AG09309 (cell line): ENCODE measurements at places on chromosomes 2 and 18.

- no peak for DNase-seq
Measured at GRCh38 chr18:74905247-74905646, 303.7 kb downstream of the PTGR3 start.

GRCh38 chr2:201172279-201172678, 10.7 kb upstream of the CASP10 start:
- DNase-seq = no peak

GRCh38 chr2:46460241-46460921, 19.0 kb upstream of the TMEM247 start:
- no peak for DNase-seq

DNA sequence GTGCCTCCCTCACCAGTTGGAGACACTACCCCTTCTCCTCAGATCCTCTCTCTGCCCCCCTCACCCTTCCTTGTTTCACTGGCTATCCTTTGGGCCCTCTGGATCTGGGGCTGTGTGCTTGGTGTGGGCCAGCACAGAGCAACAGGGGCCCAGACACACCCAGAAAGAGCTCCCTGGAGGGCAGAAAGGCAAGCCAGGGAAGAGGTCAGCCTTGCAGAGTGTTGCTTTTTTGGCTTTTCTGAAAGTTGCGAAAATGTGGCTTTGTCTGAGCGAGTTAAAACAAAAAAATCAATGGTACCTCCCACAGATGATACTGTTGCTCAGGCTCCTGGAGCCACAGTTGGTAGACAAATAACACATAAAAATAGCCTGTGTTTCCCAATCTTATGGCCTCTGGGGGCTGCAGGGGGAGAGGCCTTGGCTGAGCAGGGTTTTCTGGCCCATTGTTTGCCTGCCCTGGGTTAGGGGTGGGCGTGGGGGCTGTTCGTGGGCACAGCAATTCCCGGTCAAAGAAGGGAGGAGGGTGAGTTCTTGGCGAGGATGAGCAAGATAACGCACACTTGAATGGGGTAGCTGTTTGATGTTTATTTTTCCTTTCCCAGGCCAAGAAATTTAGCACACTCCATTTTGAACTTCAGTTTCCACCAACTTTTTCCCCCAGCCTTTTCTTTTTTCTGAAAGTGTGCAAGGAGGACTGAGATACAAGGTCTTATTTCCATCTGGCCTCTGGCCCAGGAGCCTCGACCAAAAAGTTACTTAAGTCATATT, 167.0 kb upstream of the HAAO start:
- peak; percentile 46 for DNase-seq

DNA sequence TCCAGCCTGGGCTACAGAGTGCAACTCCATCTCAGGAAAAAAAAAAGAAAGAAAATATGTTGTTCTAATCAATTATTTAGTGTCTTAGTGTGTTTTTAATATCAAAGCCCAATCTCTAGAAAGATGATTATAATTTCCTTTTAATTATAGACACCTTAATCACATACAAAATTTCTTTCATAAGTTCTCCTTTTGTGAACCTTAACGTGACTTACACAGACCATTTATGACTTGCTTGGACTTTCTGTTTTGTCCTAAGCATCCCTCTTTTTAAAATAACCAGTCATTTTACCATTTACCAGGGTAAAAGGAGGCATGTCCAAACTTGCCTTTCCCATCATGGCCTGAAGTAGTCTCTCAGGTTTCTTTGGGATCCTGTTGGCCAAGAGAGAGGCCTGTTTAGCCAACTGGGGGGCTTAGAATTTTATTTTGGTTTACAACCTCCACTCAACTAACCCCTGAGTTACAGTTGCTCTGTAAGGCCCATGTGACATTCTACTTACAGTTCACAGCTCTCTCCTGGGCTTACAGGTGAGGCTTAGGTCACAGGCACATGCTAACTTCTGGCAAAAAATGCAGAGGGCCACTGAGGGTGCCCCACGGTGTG, 23.9 kb upstream of the GPR155 start:
- DNase-seq = no peak

GRCh38 chr18:7414459-7414858, 152.7 kb upstream of the PTPRM start:
- no peak for DNase-seq

GRCh38 chr2:241770185-241770935, 6.3 kb upstream of the GAL3ST2 start:
- DNase-seq = no peak

- no peak for DNase-seq
Measured at GRCh38 chr2:175999283-175999819, 2.7 kb downstream of the LNPK start.

- DNase-seq = no peak
Measured at GRCh38 chr2:8465560-8465959, 216.3 kb upstream of the ID2 start.

DNA sequence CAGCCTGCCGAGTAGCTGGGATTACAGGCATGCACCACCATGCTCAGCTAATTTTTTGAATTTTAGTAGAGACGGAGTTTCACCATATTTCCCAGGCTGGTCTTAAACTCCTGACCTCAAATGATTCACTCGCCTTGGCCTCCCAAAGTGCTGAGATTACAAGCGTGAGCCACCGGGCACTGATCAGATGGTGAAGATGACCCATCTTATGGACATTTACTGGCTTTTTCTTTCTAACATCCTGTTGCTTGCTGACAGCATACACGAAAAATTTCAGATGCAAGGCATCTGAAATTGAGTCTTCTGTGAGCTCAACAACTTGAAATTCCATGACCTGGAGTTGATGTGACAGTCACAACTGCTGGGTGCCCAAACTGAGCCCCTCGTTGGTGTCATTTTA, 859.5 kb upstream of the CNTNAP5 start:
- no peak for DNase-seq

DNA sequence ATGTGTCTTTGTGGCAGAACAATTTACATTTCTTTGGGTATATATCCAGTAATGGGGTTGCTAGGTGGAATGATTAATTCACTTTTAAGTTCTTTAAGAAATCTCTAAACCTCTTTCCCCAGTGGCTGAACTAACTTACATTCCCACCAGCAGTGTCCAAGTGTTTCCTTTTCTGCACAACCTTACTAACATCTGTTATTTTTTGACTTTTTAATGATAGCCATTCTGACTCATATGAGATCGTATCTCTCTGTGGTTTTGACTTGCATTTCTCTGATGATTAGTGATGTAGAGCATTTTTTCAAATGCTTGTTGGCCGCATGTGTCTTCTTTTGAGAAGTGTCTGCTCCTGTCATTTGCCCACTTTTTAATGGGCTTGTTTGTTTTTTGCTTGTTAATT, 43.1 kb upstream of the PTH2R start:
- peak; percentile 47 for DNase-seq

DNA sequence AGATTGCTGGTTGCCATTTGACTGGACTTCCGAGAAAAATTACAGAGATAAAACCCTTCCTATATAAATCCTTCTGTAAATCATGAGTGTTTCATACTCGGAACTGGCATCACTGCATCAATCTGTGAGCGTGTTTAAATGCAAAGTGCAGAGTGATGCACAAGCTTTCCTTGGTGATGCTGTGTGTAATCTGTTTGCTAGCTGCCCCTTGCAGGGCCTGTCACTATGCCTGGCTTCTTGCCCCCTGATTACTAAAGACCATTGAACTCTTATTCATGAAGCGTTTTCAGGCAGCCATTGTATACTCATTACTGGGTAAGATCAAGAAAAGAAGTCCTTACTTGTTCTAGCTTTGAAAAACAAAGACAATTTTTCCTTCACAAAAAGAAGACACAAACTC, 266.9 kb upstream of the FANCL start:
- no peak for DNase-seq

DNA sequence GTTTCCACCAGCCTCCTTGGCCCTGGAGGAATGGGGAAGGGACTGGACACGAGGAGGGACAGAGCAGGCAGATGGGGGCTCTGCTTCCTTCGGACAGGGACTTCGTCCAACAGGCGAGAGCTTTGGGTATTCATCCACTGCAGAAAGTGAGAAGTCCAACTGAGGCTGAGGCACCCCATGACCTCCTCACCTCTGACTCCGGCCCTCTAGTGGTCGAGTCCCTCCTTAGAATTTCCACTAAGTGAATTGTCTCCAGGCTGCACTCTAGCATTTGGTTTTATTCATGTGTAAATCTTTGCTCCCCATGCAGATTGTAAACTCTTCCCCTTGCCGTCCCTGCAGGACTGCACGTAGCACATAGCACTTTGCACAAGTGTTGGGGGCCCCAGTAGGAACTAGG, 75.6 kb downstream of the TMEM247 start:
- no peak for DNase-seq

GRCh38 chr2:30992781-30993180, 145.5 kb downstream of the GALNT14 start:
- no peak for DNase-seq

GRCh38 chr2:159065313-159065712, 96.9 kb downstream of the TANC1 start:
- DNase-seq = peak; percentile 42

DNA sequence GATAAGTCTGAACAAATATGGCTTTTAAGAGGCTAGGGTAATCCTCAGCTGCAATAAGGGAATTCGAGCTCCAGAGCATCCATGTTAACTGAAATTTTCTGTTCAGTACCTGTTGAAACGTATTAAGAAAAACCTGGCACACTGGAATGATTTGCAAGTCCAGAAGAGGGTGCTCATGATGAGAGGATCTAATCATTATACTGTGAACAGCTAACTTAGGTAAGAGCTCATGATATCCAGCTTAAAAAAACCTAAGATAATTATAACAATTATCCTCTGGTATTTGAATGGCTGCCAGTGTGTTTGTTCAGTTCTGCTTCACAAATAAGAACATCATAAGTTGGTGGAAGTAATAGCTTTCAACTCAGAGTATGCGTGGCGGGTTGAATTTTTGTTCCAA, 1118.3 kb upstream of the DDX18 start:
- no peak for DNase-seq

GRCh38 chr2:188410504-188411235, 119.0 kb downstream of the GULP1 start:
- no peak for DNase-seq

DNA sequence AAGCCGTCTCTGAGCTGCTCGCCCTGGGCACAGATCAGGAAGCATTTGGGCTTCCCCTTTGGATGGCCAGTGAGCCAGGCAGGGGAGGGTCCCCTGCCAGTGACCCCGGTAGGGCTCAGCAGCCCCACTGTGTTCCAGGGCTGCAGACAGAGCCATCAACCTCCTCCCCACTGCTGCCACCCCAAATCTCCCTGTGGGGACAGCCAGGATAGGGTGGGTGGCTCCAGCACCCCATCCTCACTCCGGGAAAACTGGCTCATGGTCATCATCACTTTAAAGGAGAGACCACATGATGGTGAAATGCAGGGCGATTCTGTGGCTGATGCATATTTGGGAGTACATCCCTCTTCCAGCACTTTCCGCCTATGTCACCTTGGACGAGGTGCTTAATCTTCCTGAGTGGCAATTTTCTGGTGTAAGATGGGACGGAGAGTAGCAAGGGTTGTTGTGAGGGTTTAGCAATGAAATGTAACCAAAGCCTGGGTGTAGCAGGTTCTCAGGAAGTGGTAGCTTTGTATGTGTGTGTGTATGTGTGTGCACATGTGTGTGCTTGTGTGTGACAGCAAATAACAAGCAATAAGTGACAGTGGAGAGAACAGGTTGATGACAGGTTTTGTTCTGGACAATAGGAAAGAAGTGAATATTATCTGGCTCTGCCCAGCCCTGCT, 61.8 kb downstream of the ACAA2 start:
- DNase-seq = no peak

GRCh38 chr2:230668184-230668938, 44.3 kb upstream of the CAB39 start:
- no peak for DNase-seq

- DNase-seq = no peak
Measured at GRCh38 chr2:232491139-232491780, 3.6 kb upstream of the ECEL1 start.

GRCh38 chr2:137173463-137173862, 408.1 kb downstream of the THSD7B start:
- peak; percentile 41 for DNase-seq

DNA sequence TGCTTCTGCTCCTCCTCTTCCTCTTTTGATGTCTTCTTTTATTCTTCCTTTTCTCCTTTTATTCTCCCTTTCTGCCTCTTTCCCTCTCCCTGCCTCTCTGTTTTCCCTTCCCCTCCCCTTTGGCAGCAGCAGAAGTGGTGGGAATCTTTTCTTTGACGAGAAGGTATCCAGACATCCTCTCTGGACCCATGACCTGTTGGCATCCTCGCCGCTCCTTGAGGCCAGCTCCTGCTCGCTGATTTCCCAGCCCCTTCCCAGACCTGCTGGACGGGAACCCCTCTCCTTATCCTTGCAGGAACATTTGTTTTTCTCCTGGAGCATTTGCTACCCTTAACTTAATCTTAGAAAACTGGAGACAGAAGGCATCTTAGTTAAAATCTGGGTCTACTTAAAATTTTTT, 130.5 kb downstream of the LPIN1 start:
- no peak for DNase-seq

DNA sequence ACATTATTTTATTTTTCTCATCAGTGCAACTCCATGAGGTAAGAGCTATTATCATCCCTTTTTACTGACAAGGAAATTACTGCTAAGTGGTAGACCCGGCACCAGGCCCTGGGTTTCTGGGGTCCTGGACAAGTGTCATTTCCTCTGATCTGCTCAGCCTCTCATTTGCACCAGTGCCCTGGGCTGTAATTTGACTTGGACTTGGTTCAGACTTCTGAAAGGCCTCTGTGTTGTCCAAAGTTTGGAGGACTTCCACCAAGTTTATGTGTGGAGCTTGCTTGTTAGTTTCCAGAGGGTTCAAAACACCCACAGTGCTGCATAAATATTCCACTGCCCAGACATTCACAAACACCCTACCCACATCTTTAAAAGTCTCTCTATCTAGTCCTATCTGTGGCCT, 44.0 kb upstream of the PPP1CB start:
- no peak for DNase-seq

GRCh38 chr2:54597153-54597848, 126.2 kb upstream of the EML6 start:
- DNase-seq = no peak

DNA sequence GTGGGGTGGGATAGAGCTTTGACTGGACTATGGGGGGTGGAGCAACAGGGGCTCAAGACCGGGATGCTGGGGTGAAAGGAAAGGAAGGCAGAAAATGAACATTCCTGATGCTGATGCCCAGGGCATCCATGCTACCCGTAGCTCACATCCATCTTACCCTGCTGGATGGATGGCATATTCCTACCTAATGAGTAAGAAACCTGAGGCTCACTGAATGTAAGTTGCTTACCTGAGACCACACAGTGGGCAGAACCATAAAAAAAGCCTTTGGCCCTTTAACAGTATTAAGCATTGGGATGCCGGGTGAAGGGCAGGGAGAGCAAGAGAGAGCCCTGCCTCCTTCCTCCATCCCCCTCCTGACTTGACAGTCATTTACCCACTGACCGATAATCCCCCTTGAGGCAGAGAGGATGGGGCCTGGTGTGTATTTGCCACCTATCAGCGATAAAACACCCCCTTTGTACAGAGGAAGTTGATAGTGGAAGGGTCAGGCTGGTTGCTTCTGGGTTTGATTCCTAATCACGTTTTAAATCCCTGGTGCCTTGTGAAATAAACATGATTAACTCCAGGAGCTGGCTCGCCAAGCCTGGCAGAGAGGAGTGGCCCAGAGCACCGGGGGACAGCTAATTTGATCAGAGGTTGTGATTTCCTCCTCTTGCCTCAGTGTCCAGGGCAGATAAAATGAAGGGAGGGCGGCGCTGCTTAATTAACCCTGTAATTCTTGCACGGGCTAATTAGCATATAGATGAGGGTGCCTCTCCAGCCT, 105.9 kb upstream of the HS6ST1 start:
- no peak for DNase-seq
